ENCODE measurements at places on chromosomes 4 and X. TPM values are rescaled to one million over a fixed set of nuclear protein-coding genes. Genes with fewer than 3 reads are reported as not detected.

The ASMT gene
- polyA plus RNA-seq = not detected

The LIAS gene
- 9.2 TPM for polyA plus RNA-seq

The DDX60 gene
- 2.7 TPM for polyA plus RNA-seq

The TLR8 gene
- polyA plus RNA-seq = not detected

The FREM3 gene
- polyA plus RNA-seq = 0.03 TPM
